CD8-positive, alpha-beta memory T cell (primary cell): ENCODE measurements at places on chromosomes 11 and 22.

DNA sequence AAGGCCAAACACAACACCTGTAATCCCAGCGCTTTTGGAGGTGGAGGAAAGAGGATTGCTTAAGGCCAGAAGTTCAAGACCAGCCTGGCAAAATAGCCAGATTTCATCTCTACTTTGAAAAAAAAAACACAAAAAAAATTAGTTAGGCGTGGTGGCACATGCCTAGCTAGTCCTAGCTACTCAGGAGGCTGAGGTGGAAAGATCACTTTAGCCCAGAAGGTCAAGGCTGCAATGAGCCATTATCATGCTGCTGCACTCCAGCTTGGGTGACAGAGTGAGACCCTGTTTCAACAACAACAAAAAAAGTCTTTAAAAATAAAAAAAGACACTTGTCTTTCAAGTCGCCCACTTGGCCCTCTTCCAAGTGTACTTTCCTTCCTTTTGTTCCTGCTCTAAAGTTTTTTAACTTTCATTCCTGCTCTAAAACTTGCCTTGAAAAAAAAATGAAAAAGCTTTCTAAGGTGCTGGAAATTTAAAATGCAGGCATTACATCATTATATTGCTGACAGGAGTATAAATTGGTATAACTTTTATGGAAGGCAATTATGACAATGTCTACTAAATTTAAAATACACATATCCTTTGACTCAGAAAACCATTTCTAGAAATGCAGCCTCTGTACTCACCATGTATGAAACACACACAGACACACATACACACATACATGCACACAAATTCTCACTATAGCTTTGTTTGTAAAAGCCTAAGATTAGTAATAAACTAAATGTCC, 12.7 kb downstream of the LIPT2 start:
- H3K4me3 ChIP-seq, result no peak overlapping the region
- no peaks in the 10 kb centered on the region for H3K36me3 ChIP-seq
- H3K4me1 ChIP-seq, result no peaks in the 10 kb centered on the region
- no peaks in the 10 kb centered on the region for H3K27me3 ChIP-seq

- H3K4me1 ChIP-seq, result no peaks in the 10 kb centered on the region
- H3K27ac ChIP-seq, result no peak overlapping the region
- no peak overlapping the region for H3K4me3 ChIP-seq
- no peaks in the 10 kb centered on the region for H3K27me3 ChIP-seq
- no peaks in the 10 kb centered on the region for H3K36me3 ChIP-seq
- no peak for DNase-seq
Measured at GRCh38 chr11:112630496-112630895, 330.7 kb upstream of the NCAM1 start.

DNA sequence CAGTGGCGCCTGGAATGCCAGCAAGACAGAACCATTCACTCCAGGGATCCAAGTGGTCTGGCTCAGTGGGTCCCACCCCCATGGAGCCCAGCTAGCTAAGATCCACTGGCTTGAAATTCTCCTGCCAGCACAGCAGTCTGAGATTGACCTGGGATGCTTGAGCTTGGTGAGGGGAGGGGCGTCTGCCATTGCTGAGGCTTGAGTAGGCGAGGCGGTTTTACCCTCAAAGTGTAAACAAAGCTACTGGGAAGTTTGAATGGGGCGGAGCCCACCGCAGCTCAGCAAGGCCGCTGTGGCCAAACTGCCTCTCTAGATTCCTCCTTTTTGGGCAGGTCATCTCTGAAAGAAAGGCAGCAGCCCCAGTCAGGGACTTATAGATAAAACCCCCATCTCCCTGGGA, 125.7 kb upstream of the DDI1 start:
- H3K27me3 ChIP-seq, result no peaks in the 10 kb centered on the region
- no peak overlapping the region for H3K27ac ChIP-seq
- no peaks in the 10 kb centered on the region for H3K4me1 ChIP-seq
- H3K36me3 ChIP-seq, result no peaks in the 10 kb centered on the region
- no peak for DNase-seq

GRCh38 chr22:24153959-24154358, 27.3 kb upstream of the SUSD2 start:
- no peaks in the 10 kb centered on the region for H3K36me3 ChIP-seq
- H3K27me3 ChIP-seq, result no peaks in the 10 kb centered on the region
- peak overlapping the region; percentile 36 for H3K27ac ChIP-seq
- H3K4me3 ChIP-seq, result peak overlapping the region; percentile 27
- DNase-seq, result no peak
- H3K4me1 ChIP-seq, result peaks cover 60% of the 10 kb centered on the region

DNA sequence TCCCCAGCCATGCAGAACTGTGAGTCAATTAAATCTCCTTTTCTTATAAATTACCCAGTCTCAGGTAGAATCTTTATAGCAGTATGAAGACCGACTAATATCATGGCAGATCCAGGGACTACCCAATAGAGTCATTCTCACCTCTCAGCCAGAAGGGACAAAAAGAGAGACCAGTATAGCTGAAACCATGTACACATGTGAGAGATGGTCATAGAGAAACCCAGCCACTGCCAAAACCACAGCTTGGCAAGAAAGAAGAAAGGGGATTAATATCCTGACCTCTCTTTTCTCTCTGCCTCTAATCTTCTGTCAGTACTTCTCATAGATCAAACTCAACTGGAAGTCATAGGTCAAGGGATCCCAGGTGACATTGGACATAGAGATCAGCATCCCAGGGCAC, 109.8 kb downstream of the CCDC34 start:
- no peaks in the 10 kb centered on the region for H3K36me3 ChIP-seq
- no peaks in the 10 kb centered on the region for H3K4me1 ChIP-seq
- H3K27me3 ChIP-seq, result no peaks in the 10 kb centered on the region
- no peak for DNase-seq

DNA sequence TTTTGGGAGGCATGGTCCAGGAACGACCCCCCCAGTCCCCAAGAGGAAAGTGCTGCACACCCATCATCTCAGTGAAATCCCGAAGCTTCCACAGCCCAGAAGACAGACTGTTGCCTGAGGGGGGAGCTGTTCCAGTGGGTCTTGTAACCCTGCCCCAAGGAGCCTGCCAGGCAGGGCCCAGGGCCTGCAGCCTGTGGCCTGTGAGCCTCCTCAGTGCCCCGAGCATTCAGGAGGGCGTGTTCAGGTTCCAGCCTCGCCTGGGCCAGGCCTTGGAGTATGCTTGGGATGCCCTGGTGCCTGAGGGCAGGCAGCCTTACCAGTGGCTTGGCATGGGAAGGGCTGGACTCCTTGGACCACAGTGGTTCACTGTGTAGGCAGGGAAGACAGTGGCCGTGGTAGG, 18.0 kb upstream of the CABP2 start:
- no peaks in the 10 kb centered on the region for H3K4me1 ChIP-seq
- no peak overlapping the region for H3K27ac ChIP-seq
- no peak for DNase-seq
- no peaks in the 10 kb centered on the region for H3K36me3 ChIP-seq

DNA sequence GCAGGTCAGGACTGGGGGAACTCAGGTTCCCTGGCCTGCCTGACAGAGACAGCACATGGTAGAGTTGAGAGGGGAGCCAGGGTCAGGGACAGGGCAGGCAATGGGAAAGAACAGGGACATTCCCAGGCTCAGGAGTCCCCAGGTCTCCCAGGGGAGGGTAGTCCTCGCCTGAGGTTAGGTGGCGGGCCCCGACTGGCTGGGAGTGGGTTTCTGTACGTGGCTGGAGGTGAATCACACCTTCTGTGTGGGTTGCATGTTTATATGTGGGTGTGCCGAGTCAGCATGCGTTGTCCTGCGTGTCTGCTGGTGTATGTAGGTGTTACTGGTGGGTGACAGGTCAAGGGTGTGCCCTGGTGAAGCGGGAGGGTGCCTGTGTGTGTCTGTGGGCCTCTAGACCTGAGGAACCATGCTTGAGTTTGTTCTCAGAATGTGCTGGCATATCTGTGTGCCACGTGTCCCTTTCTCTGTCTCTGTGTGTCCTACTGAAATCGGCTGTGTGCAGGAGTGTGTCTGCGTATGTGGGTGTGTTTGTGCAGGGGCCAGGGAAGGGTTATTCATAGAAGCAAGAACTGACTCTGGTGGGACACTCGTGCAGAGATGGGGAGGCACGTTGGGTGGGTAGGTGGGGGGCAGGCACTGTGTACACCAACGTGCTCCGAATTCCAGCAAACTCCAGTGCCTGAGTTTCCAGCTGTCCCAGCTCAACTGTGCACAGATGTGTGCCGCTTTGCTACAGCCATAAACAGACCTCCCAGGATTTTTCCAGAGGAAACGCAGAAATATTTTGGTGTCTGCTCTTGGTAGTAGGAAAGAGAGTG, 23.8 kb upstream of the OAF start:
- DNase-seq, result no peak
- H3K27ac ChIP-seq, result no peak overlapping the region
- no peaks in the 10 kb centered on the region for H3K36me3 ChIP-seq
- H3K4me3 ChIP-seq, result no peak overlapping the region

DNA sequence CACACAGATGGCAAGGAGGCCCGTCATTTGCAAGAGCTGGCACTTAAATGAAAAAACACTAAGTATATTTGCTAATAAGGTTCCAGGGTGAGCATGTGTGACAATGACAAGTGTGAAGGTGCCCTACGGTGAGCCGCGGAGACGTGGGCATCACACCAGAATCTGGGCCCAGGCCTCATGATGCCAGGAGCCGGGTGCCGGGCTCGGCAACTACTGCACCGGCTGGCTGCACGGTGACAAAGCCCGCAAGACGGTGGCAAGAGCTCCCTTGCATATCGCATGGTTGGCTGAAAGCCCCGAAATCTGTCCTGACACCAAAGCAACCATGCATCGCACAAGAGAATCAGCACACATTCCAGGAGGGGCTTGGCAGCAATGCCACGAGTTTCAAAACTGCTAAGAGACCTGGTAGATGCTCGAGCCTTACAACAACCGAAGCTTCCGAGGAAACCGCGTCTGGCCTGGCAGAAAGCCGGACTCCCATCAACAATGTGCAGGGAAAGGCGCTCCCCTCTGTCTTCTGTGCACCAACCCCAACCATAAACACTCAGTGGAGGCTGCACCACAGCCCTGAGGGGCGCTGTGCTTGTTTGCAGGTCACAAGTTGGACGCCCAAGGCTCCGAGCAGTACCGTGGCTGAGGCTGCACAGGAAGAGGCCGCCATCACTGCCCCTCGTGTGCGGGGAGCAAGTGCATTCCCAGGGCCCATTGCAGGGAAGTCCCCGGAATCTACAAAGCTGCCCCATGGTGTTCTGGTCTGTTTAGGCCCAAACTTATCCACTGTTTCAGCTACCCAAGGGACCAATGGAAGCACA, 339.7 kb downstream of the CTTN start:
- H3K36me3 ChIP-seq, result no peaks in the 10 kb centered on the region
- H3K27ac ChIP-seq, result no peak overlapping the region
- no peak overlapping the region for H3K4me3 ChIP-seq
- no peaks in the 10 kb centered on the region for H3K4me1 ChIP-seq
- H3K27me3 ChIP-seq, result no peaks in the 10 kb centered on the region

GRCh38 chr11:47656260-47656885, 14.0 kb upstream of the MTCH2 start:
- H3K27me3 ChIP-seq, result no peaks in the 10 kb centered on the region
- DNase-seq, result no peak
- no peak overlapping the region for H3K4me3 ChIP-seq
- H3K27ac ChIP-seq, result no peak overlapping the region
- no peaks in the 10 kb centered on the region for H3K4me1 ChIP-seq

DNA sequence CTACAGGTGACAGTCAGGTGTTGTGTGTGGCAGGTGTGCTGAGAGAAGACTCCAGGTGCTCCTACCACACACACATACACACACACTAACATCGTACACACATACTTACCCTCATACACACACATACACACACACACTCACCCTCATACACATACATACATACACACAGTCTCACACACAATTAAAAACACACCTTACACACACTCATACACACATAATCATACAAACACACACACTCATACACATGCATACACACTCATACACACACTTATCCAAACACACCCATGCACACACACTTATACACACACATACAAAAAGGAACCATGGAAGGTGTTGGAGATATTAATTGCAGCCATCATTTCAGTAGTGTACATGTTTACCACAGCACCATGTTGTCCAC, 4.6 kb downstream of the KRTAP5-3 start:
- H3K4me3 ChIP-seq, result no peak overlapping the region
- no peaks in the 10 kb centered on the region for H3K4me1 ChIP-seq
- DNase-seq, result no peak
- no peak overlapping the region for H3K27ac ChIP-seq
- no peaks in the 10 kb centered on the region for H3K36me3 ChIP-seq

- no peak within 1 kb of the TSS for H3K27ac ChIP-seq
- no peaks in the 10 kb centered on the region for H3K27me3 ChIP-seq
- H3K4me3 ChIP-seq, result peak within 1 kb of the TSS; percentile 61
- H3K36me3 ChIP-seq, result no peaks in the 10 kb centered on the region
- H3K4me1 ChIP-seq, result peaks cover 8% of the 10 kb centered on the region
- no peak for DNase-seq
Measured at GRCh38 chr11:77127920-77128691, at the start of gene MYO7A. Gene MYO7A (plus strand): TSS chr11:77128246. CDS start chr11:77130635, 2,389 bp downstream.

GRCh38 chr22:20315337-20316216, 4.3 kb downstream of the DGCR6L start:
- H3K27ac ChIP-seq, result no peak overlapping the region
- H3K4me3 ChIP-seq, result no peak overlapping the region
- DNase-seq, result no peak
- H3K4me1 ChIP-seq, result peaks cover 27% of the 10 kb centered on the region
- no peaks in the 10 kb centered on the region for H3K36me3 ChIP-seq
- no peaks in the 10 kb centered on the region for H3K27me3 ChIP-seq

DNA sequence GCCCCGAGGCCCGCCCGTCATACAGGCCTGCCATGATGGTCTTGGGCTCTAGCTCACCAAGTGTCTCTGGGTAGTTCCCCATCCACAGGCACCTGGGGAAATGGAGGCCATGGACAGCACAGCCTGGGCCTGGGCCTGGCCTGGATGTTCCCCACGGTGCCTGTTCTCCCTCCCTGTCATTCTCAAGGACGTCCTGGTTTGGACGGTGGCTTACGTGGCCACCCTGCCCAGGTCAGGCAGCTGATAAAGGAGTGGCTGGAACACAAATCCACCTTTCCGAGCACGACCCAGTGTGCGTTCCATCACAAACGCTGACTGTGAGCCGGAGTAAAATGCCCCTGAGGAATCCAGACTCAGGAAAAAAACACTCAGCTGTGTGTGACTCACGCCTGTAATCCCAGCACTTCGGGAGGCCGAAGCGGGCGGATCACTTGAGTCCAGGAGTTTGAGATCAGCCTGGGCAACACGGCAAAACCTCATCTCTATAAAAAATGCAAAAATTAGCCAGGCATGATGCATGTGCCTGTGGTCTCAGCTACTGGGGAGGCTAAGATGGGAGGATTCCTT, 41.2 kb upstream of the TESMIN start:
- no peaks in the 10 kb centered on the region for H3K27me3 ChIP-seq
- no peaks in the 10 kb centered on the region for H3K4me1 ChIP-seq
- H3K4me3 ChIP-seq, result no peak overlapping the region
- H3K27ac ChIP-seq, result no peak overlapping the region
- DNase-seq, result no peak

GRCh38 chr22:50627642-50628542, at the start of gene ARSA:
Gene ARSA (minus strand): TSS chr22:50628152. CDS start chr22:50627779, 373 bp downstream.
- H3K36me3 ChIP-seq, result no peaks in the 10 kb centered on the region
- H3K27me3 ChIP-seq, result no peaks in the 10 kb centered on the region
- peaks cover 20% of the 10 kb centered on the region for H3K4me1 ChIP-seq
- peak within 1 kb of the TSS; percentile 84 for H3K4me3 ChIP-seq
- DNase-seq, result peak; percentile 87
